ENCODE measurements at places on chromosomes 2 and 18. TPM values are rescaled to one million over a fixed set of nuclear protein-coding genes. Genes with fewer than 3 reads are reported as not detected.

Gene SGPP2
- not detected for total RNA-seq

Gene CTAGE1
- total RNA-seq, result not detected

Gene CYP27C1
- 10.1 TPM for total RNA-seq

Gene C2orf80
- total RNA-seq, result 1.0 TPM

Gene ZDBF2
- total RNA-seq, result 27.1 TPM

Gene TUBB6
- 81.8 TPM for total RNA-seq

Gene CCNYL1
- 24.3 TPM for total RNA-seq

Gene IL36B
- total RNA-seq, result not detected

Gene SPATA3
- total RNA-seq, result not detected

GRCh38 chr18:79380816-79381806, 14.6 kb upstream of the NFATC1 start:
- peak; percentile 86 for DNase-seq

DNA sequence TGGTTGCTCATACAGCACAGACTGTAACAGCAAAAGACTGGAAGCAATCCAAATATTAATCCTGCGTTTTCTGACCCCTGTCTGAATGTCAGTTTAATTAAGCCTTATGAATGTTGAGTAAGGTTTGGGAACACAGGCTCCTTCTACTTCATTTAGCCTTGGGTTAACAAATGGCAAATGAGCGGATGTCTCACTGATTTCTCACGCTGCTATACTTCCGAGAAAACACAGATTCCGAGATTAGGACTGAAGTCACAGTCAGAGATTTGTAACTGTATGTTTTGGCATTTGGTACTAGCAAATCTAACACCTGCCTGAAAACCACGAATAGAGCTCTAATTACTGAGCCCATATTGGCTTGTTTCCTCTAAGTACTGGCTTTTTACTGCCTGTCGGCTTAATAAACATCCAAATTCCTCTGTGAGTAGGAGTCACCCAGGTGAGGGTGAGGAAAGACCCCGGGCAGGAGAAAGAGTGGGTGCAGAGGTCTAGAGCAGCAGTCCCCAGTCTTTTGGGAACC, 10.6 kb downstream of the MC5R start:
- DNase-seq, result no peak

GRCh38 chr2:73185965-73186364, 16.4 kb upstream of the NOTO start:
- no peak for DNase-seq

DNA sequence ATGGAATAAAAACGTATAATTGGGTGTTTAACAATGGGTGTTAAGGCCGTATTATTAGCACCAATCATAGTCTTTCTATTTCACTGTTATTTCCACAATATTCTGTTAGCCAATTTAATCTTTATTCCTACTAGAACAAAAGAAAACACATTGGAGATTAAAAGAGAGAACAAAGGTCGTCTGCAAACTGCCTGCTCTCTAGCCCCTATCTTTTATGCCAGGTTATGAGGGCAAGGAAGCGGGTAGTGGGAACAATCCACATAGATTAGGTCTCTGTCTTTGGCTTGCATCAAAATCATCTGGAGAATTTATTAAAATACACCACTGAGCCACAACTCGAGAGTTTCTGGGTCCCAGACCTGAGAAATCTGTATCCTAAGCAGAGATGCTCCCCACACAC, 69.4 kb upstream of the DSC1 start:
- no peak for DNase-seq

- DNase-seq, result no peak
Measured at GRCh38 chr18:50902797-50903196, 23.9 kb downstream of the ME2 start.

- no peak for DNase-seq
Measured at GRCh38 chr2:241767464-241768250, 9.0 kb upstream of the GAL3ST2 start.

- DNase-seq, result no peak
Measured at GRCh38 chr2:96533292-96534073, 3.1 kb upstream of the ARID5A start.

DNA sequence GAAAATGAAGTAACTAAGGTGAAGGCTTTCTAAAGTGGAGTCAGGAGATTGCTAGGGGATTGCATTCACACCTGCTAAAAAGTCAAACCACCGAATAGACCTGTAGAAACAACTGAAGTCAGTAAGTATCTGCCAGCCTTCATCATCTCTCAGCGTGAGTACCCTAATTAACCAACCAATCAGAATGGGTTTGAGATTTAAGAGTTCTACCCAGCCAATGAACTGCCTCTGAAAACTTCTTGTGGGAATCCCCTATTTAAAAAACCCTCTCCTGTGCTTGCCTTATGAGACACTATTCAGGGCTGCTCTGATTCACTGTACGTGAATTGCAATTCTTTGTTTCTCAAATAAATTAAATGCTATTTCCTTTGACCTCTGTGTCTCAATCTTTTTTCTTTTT, 3.4 kb upstream of the FAM161A start:
- DNase-seq, result no peak

DNA sequence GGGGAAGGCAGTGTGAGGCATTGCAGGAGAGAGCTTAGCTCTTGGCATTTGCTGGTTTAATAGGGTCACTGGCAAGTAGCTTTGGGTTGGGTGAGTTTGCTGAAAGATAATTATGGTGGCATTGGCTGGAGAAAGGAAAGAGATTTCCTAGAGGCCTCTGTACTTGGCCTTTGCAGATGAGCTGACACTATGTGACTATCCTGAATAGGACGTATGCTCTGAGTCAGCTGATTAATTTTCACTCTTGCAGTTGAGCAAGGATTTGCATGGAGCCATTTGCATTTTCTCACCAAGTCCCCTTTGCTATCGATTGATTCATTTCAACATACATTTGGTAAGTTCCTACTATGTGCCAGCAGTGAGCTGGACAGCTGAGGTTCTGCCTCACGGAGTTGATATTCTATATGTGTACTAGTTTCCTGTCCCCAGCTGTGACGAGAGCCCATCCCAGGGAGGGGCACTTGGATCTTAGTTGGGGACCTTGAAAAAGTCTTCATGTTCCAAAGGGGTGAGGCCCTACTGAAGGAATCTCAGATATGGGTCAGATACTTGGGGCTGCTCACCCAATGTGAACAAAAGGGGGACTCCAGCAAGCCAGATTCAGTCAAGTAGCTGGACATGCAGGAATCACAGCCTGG, 245.7 kb downstream of the LOXHD1 start:
- DNase-seq, result no peak

DNA sequence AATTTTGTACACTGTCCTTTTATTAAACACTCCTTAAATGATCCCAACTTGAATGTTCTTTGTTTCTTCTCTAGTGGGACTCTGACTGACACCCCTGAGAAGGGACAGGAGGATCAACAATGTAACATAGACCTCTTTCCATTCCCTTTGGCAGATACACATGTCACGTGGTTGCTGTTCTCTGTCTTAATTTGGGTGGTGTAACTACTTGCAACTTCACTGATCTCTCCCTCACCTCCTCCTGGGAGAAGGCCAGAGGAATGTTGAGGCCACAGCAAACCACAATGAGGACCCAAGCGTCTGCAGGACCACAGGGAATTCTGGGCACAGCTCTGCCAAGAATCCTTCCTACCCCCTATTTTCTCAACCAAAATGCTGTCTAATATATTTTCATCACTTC, 205.6 kb downstream of the RTP5 start:
- DNase-seq, result no peak

DNA sequence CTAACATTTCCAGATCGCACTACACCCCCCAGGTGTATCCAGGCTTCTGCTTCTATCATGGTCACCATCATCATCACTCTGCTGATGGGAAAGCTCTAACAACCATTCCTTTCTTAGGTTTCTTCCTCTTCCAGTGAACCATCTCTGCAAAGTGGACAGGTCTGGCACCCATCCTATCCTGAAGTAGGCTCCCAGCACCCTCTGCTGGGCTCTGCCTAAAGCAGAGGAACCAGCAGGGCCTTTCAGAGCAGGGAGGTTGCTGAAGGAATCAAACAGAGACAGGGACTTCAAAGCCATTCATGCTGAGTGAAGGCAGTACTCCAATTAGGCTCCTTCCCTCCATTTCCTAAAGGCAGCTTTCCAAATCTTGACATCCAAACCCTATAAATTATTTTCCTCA, 27.2 kb upstream of the SATB2 start:
- no peak for DNase-seq

GRCh38 chr18:2901423-2901985, 54.7 kb downstream of the EMILIN2 start:
- DNase-seq, result no peak

GRCh38 chr2:192499476-192499875, 304.7 kb upstream of the TMEFF2 start:
- no peak for DNase-seq

- DNase-seq, result no peak
Measured at GRCh38 chr2:49028101-49028500, 126.2 kb downstream of the FSHR start.

GRCh38 chr2:68553098-68553497, 85.7 kb downstream of the APLF start:
- no peak for DNase-seq

GRCh38 chr2:84224121-84224520, 235.0 kb downstream of the SUCLG1 start:
- DNase-seq, result no peak

GRCh38 chr2:213015387-213016165, 135.8 kb downstream of the IKZF2 start:
- DNase-seq, result no peak

DNA sequence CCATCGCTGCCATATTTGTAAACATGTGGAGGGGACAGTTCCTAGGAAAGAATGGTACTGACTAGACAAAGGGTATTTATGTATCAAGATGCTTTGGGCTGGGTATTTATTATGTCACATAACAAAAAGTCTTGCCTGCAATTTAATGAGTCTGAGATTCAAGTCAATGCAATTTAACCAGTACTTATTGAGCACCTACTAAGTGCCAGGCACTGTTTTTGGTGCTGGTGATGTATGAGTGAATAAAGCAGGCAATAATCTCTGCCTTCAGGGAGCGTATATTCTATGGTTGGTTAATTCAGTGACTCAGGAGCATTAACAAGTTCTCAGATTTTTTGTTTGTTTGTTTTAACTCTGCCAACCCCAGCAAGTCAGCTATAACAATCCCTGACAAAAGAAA, 24.6 kb upstream of the ACVR1 start:
- DNase-seq, result no peak

GRCh38 chr2:169977530-169977929, 150.3 kb downstream of the UBR3 start:
- no peak for DNase-seq

- no peak for DNase-seq
Measured at GRCh38 chr2:70949086-70949485, 13.4 kb downstream of the ATP6V1B1 start.

DNA sequence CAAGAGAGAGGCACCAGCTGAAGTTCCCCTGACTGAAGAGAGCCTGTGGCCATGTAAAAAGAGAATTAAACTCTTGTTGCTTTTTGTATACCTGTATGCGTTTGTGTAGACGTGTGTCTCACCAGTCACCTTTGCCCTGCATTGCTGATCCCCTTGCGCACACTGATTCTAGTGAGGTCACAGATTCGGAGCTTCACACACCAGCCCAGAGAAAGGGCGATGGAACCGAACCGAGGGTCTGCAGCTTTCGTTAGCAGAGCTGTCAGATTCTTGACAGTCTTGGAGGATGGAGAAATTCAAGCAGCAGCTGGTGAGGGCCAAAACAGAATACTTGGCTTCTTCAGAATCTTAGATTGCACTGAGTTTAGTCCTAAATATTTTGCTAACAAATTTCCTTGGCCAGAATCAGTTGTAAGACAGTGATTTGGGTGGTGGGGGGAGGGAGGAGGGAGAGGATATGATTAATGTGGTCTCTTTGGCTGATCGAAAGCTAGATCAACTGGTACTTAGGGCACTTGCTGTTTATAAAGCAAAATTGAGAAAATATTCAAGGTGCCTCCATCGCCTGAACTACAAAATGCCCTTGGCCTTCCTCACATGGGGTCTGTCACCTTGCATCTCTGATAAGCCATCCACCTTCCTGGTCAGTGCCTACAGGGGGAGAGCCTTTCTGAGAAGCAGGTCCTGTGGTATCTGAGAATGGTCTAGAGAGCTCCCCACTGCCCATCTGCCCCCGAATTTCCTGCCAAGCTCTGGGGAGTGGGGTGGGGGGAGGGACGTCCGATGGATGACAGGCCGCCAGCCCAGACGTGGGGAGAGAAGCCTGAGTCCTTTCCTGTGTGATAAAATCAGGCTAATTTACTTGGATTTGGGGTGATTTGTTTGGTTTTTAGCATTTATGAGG, 123.5 kb downstream of the CABLES1 start:
- no peak for DNase-seq

DNA sequence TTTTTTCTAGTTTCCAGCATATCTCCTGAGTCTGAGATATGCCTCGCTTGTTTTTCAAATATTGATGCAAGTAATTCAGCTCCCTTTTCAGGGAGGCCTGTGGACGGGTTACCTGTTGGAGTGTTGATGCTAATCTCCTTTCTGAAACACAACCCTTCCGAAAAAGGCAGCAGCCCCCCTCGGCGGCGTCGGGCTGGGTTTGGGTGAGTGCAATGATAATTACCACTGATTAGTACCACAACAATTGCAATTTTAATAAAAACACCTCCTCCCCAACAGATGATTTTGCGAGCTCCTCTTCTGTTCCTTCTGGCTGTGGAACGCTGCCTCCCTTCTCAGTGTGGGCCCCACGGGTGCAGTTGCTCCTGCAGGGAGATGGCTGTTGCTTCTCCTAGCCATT, 66.3 kb downstream of the PTGR3 start:
- DNase-seq, result no peak

GRCh38 chr2:193428336-193428818, 1233.6 kb upstream of the TMEFF2 start:
- DNase-seq, result no peak

GRCh38 chr18:23253630-23254029, 118.3 kb downstream of the CABLES1 start:
- no peak for DNase-seq

GRCh38 chr2:64133828-64134227, 10.4 kb downstream of the PELI1 start:
- DNase-seq, result no peak

DNA sequence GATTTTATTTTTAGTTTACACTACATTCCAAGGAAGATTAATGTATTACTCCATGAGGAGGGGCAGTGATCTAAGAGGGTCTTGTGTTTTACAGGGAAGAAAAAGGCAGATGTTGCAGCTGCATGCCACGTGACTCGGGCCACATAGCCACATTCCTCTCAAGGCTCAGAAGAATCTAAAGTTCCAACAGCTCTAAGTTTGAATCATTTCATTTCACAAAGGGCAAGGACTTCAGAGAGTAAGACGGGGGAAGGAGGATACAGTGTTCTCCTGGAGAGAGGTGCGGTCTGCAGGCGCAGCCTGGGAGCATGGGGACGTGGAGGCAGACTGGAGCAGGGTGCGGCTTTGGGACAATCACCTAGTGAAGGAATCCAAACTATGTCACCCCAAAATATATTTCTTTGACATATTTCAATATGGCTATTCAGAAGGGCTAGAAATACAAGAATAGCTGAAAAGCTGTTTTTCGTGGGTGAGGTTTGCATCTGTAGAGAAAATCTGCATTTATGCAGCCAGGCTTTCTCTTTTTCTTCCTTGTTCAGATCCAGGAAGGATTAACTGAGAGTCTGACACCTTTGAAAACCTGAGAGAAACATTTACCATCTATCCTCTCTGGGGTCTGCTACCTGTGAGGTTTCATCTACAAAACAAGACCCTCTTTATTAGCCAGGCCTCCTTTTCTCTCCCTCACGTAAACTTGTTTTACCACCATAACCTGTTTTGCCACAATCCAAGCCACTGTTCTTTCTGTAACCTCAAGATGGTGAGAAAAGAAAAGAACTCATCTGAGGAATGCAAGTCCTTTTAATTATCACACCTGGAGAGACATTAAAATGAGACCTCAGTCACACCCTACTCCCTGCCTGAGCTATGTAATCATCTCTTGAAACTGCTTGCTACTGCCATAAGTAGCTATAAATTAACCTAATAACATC, 165.1 kb upstream of the NDUFV2 start:
- no peak for DNase-seq

Measured in neural crest cell (in vitro differentiated cells).